ENCODE measurements at places on chromosomes 3 and 15.

DNA sequence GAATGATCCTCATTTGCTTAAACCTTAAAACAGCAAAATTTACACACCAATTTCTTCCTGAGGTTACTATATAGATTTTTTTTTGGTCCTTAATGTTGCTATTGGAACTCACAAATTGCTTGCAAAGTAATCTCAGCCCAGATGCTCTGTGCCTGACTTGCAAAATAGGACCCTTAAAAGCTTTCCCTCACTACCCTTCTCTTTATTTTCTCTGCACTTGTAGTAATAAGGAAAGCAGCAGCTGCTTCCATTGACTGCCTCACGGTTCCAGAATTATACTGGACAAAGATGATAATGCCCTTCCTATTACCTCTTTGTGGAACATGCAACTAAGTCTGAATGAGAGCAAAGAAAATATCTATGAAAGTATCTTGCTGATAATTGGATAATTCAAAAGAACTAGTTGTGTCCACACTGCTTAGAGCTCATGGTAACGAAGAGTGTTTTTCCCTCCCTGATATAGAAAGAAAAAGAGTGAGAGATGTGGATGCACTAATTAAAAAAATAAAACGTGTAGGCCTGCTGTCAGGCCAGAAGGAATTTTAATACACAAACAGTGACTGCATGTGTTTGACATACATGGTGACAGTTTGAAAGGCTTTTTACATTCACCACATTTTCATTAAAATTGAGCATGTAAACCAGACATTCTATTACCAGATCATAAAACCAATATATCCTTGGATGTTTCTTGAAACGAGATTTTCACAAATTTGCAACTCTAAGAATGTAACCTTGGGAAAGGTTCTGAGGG, 783.1 kb downstream of the GBE1 start:
- DNase-seq: no peak

DNA sequence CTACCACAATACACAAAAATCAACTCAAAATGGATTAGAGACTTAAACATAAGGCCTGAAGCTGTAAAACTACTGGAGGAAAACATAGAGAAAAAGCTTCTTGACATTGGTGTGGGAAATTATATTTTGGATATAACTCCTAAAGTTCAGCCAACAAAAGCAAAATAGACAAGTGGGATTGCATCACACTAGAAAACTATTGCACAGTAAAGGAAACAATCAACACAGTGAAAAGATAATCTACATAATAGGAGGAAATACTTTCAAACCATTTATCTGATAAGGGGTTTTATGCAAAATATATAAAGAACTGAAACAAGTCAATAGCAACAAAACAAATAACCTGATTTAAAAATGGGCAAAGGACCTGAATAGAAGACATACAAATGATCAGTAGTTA, 37.6 kb upstream of the TP63 start:
- DNase-seq: no peak

GRCh38 chr3:119468041-119468440, 722 bp upstream of the POGLUT1 start:
- DNase-seq: no peak

GRCh38 chr3:23459889-23460546, 256.9 kb downstream of the UBE2E2 start:
- DNase-seq: no peak

GRCh38 chr15:38084289-38084688, 149.8 kb downstream of the TMCO5A start:
- no peak for DNase-seq

Measured in GM04504 (cell line).